ENCODE measurements at places on chromosomes 4 and X.

- DNase-seq, result no peak
Observed at GRCh38 chrX:26845056-26845455, 618.1 kb downstream of the PPP4R3C start.

DNA sequence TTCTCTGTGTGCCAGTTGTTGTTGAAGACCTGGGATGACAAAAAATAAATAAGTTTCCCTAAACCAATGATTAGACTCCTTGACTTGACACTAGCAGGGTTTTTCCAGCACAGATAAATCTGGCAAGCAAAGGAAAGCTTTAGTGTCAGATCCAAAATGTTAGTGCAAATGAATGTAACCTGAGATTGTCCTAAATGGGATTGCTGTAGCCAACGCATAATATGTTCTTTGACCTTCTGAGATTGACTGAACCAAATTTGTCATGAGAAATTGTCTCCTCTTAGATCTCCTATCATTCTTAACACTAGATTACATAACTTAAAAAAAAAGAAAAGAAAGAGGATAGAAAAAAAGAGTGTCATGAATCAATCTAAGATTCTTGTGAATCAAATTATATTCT lies 196.5 kb downstream of the RELL1 start:
- no peak for DNase-seq

- no peak for DNase-seq
Observed at GRCh38 chrX:98924511-98924910, 1485.6 kb downstream of the PCDH19 start.

DNA sequence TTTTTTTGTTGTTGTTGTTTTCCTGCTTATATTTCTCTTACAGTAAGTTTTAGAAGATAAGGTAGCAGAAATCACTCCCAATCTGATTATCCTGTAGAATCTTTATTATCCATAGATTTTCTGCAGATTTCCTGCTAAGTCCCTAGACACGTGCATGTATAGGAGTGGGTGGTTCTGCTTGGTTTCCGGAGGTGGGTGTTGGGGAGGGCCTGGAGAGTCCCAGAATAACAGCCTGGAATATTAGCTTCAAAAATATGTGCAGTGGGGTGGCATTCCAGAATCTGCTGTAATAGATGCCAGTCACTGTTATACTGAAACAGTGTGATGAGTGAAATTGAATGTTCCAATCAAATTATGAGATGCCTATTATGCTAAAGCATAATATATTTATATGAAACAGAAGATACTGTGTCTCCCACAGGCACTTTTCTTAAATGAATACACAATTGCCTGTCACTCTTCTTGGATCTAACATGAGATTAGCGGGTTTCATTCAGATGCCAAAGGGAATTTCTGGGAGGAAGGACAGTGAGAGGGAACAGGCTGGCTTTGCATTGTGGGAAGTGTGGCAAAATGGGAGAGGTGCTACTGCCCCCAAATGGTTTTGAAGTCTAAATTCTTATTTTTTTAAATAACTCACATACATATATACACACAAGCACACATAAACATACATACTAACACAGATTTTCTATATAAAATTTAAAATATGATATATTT lies 37.6 kb downstream of the C4orf50 start:
- DNase-seq, result no peak

DNA sequence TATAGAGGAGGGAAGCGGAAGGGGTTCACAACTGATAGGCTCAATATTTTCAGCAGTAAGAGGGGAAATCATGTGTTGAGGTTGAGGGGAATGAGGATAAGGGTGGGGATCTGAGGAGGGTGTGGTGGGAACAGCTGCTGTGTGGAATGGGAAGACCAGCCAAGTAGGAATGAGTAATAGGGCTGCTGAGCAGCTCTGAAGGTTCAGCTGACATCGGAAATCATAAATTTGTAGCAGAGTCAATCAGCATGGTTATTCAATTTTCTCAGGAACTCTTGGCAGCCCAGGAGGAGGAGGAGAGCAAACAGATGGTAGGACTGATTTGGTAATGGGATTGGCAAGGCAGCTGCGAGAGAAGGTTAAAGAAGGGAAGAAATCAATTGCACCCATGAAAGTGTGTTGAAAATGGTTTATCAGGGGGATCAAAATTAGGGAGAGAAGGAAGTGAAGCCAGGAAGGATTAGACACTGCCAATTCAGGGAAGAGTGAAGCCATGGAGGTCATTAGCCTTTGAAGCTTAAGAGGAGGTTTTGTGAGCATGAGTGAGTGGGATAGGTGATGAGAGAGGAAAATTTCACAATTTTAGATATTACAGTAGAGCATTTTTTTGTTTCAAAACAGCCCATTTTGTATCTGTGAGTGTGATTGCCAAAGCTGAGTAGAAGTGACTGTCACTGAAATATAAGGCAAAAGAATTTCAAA lies 82.6 kb downstream of the PCDH7 start:
- no peak for DNase-seq

- DNase-seq, result no peak
Observed at GRCh38 chr4:7161721-7162214, 30.6 kb upstream of the SORCS2 start.

- DNase-seq, result peak; percentile 0
Observed at GRCh38 chrX:10726647-10727046, 106.3 kb upstream of the MID1 start.

GRCh38 chr4:165580351-165580905 lies 201.6 kb downstream of the CPE start:
- DNase-seq, result no peak

DNA sequence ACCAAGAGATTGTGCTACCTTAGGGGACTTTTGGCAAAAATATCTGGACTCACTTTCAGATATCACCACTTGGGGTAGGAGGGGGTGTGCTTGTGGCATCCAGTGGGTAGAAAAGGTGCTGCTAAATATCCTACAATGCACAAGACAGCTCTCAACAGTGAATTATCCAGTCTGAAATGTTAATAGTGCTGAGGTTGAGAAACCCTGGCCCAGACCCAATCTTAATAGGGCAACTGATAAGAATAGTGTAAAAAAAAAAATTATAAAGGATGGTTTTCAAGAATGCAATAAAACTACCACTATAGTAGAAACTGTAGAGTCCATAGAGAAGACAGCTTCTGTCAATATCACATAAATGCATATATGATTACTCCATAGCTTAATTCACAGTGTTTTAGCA lies 185.5 kb downstream of the ZNF330 start:
- no peak for DNase-seq

DNA sequence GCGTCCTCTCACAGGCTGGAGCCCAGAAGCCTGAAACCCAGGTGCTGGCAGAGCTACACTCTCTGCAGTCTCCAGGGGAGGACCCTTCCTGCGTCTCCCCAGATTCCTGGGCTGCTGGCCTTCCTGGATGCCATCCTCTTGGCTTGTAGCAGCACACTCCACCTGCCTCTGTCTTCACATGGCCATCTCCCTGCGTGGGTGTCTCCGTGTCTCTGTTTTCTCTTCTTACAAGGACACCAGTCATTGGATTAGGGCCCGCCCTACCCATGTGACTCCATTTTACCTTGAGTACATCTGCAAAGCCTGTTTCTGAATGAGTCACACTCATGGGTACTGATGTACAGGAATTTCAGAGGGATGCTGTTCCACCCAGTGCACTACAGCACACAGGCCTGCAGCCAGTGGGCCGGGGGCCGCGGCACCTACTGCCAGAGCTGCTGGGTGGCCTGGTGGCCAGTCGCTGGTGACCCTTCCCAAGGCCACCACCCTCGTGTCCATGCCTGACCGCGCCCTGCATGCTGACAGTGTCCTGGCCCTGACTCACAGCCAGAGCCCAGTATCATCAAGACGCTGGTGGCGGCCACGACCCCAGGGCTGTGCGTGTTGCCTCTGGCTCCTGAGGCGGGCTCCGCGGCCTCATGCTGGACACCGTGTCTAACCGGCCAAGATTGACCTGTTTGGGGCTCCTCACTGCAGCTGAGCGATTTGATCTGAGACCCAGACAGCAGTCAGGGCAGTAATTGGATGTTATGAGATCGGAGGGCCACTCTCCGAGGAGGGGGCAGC lies 63.6 kb upstream of the NKX1-1 start:
- DNase-seq, result no peak

- no peak for DNase-seq
Observed at GRCh38 chr4:5804656-5805055, 88.2 kb downstream of the CRMP1 start.

GRCh38 chrX:122582280-122582974 lies 601.7 kb upstream of the GRIA3 start:
- no peak for DNase-seq

- DNase-seq, result no peak
Observed at GRCh38 chrX:105723966-105724735, 98.2 kb upstream of the NRK start.

DNA sequence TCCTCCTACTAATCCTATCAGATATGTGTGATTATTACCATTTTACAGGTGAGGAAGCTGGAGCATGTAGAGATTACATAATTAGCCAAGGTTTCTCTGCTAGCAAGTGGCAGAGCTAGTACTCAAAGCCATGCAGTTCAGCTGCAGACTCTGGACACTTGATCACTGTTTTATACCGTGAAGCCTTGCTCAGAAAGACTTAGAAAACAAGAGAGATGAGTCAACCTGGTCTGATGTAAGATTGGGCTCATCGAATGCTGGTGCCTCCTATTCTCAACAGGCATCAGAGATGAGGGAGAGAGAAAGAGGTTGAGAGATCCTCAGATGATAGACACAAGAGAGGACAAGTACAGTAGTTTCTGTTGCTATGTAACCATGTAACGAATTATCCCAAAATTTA lies 19.0 kb upstream of the PDE5A start:
- no peak for DNase-seq

GRCh38 chrX:69020316-69020715 lies 144.9 kb downstream of the PJA1 start:
- DNase-seq, result no peak

- no peak for DNase-seq
Observed at GRCh38 chrX:87525771-87526229, 8.2 kb downstream of the KLHL4 start.

DNA sequence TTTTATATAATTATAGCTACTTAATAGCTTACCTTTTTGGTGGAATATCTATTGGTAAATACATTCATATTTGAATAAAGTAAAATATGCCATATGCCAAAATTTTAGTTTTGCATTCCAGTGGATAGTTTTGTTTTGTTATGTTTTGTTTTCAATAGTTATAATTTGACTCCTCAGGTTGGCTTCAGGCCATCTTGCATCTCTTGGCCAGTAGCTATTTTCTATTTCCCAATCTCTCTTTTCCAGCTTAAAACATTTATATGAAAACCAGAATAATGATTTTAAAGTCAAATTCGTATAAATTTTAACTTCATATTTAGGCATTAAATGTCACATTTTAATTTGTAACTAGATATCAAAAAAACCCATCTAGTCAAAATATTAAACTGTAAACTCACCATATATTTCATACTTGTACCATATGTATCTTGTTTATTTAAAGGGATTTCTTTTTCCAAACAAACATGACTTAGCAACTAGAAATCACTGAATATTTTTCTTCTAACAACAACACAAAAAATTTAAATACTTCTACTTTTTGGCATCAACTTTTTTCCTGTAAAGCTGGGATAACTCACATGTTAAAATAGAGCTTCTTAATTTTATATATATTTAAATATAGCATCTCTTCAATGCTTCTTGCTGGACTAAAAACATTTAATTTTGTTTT lies 1209.6 kb downstream of the PCDH7 start:
- no peak for DNase-seq

- DNase-seq, result no peak
Observed at GRCh38 chr4:182089326-182089725, 153.9 kb upstream of the TENM3 start.

Measured in suppressor macrophage treated with lipopolysaccharide for 1 hour (primary cell).